Neural crest cell (in vitro differentiated cells): ENCODE measurements at places on chromosomes 1 and 21. TPM values are rescaled to one million over a fixed set of nuclear protein-coding genes. Genes with fewer than 3 reads are reported as not detected.

GRCh38 chr21:14876524-14876840 lies 188.3 kb downstream of the NRIP1 start:
- peaks cover 46% of the 10 kb centered on the region for H3K4me1 ChIP-seq
- H3K4me3 ChIP-seq, result no peak overlapping the region
- DNase-seq, result no peak

- no peak overlapping the region for H3K4me3 ChIP-seq
- H3K4me1 ChIP-seq, result peaks cover 5% of the 10 kb centered on the region
- no peak for DNase-seq
- H3K36me3 ChIP-seq, result peaks cover 15% of the 10 kb centered on the region
- H3K27ac ChIP-seq, result no peak overlapping the region
Observed at GRCh38 chr1:180026556-180026955, 71.9 kb downstream of the CEP350 start.

DNA sequence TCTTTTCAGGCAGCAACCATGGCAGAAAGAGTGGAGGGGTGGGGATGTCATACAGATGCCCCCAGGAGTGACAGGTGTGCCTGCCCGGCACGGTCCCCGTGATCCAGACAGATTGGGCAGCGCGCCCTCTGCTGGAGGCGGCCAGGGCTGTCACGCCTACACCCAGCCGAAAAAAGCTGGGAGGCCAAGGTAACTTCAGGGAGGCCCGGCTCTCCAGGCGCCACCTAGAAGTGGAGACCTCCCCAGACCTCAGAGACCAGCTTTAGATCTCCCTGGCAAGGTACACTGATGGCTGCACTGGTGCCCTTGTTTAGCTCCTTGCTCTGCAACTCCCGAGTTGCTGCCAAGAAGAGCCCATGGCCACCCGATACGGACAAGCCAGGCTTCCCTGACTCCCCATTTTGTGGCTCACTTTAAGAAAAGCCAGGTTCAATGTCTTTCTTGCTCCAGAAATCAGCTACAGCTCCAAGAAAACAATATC lies 6.6 kb downstream of the GOLT1A start:
- peaks cover 78% of the 10 kb centered on the region for H3K27me3 ChIP-seq
- H3K4me3 ChIP-seq, result no peak overlapping the region
- peak; percentile 79 for DNase-seq
- H3K36me3 ChIP-seq, result no peaks in the 10 kb centered on the region
- H3K4me1 ChIP-seq, result no peaks in the 10 kb centered on the region
- H3K27ac ChIP-seq, result no peak overlapping the region

Gene CLCA4
- total RNA-seq, result not detected in 2 replicates

DNA sequence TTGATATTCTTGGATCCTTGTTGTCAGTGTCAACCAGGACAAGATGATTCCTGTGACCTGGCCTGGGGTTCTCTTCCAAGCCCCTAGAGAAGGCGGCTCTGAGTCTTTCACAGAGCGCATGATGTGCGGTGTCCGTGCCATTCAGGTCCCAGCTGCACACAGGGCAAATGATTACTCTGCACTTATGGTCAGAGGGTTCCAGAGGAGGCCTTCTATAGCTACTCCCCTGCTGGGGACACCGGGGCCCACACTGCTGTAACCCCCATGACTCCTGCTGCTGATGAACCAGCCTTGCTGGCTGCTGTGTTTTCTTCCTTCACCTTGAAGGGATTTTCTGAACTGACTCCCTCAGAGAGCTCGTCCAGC lies 1.5 kb downstream of the PTGFRN start:
- no peaks in the 10 kb centered on the region for H3K36me3 ChIP-seq
- H3K4me1 ChIP-seq, result peaks cover 13% of the 10 kb centered on the region

Gene DDR2
- total RNA-seq, result 2.6 and 3.9 TPM in 2 replicates

- H3K36me3 ChIP-seq, result no peaks in the 10 kb centered on the region
- no peak overlapping the region for H3K27ac ChIP-seq
- H3K4me1 ChIP-seq, result no peaks in the 10 kb centered on the region
- H3K27me3 ChIP-seq, result peaks cover 2% of the 10 kb centered on the region
Observed at GRCh38 chr1:119885903-119886783, 10.2 kb downstream of the ADAM30 start.

Gene OR2L5
- total RNA-seq, result not detected in 2 replicates
